NCI-H187 (cell line): ENCODE measurements at places on chromosomes 12 and 14.

DNA sequence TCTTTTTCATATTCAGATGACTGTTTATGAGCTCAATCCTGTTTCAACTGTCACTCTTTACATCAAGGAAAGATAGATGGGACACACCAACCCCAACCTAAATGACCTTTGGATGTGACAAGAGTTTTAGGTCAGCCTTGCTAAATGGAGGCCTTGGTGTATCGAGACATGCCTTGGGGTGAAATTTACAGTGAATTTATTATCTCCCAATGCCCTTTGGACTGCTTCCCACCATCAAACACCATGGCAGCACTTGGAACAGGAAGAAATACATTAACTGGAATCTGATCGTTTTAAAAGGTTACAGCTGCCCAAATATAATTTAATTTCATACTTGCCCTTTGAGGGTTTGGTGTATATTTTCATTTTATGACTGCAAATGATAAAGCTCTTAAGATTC lies 327.6 kb downstream of the SOX5 start:
- no peak for DNase-seq

GRCh38 chr14:85911044-85911443 lies 381.1 kb downstream of the FLRT2 start:
- DNase-seq: no peak

DNA sequence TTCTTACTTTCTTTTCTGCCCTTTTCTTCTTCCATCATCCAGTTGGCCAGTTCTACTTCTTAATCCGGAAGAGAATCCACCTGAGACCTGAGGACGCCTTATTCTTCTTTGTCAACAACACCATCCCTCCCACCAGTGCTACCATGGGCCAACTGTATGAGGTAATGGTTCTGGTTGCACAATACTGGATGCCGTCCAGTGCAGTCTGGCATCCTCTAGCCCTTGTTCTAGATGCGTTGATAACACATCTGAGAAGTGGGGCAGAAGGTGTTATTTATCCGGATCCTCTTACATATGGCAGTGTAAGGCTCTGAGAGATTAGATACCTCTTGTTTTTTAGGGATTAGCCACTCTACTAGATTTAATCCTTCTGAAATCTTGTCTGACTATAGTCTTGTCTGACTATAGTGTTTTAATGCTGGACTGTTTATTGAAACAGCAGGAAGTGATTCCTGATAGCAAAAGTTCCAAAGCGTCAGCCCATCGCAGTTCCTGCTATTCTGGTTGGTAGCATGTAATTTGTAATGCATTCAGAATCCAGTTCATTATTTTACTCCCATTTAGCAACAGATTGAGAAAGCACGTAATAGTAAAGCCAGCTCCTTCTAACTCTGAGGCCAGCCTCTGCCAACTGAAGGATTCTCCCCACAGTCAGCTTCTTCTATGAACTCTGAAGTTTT lies 7.9 kb downstream of the GABARAPL1 start:
- no peak for DNase-seq

- no peak for DNase-seq
Observed at GRCh38 chr14:66650491-66650911, 142.6 kb downstream of the GPHN start.

DNA sequence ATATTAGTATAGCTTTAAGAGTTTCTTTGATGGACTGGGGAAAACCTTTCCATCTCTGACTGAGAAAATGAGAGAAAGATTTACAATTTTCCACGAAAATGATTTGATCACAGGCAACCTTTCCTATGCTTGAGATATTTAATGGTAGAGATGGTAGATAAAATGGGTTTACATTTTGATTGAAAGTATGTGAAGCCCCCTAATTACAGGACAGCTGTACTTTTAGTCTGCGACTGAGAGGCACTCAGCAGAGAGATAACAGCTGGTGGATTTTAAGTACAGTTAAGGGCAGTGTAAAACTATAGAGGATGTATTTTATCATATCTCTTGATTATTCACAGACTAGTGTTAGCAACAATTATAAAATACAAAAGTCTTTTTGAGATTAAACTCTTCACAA lies 40.7 kb downstream of the C12orf50 start:
- no peak for DNase-seq

- no peak for DNase-seq
Observed at GRCh38 chr14:82060219-82060618, 526.6 kb upstream of the SEL1L start.

DNA sequence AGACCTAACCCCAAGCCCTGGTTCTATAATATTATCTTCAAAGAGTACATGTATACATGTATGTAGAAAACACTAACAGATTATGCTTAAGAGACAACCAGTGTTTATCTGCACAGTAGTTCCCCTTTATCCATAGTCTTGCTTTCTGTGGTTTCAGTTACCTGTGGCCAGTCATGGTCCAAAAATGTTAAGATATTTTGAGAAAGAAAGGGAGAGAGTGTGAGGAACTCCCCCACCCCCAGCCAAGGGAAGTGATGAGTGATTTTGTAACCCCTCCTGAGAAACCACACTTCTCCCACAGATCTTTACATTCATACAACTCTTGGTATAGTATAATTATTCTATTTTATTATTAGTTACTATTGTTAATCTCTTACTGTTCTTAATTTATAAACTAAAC lies 77.3 kb upstream of the CNTN1 start:
- DNase-seq: no peak

DNA sequence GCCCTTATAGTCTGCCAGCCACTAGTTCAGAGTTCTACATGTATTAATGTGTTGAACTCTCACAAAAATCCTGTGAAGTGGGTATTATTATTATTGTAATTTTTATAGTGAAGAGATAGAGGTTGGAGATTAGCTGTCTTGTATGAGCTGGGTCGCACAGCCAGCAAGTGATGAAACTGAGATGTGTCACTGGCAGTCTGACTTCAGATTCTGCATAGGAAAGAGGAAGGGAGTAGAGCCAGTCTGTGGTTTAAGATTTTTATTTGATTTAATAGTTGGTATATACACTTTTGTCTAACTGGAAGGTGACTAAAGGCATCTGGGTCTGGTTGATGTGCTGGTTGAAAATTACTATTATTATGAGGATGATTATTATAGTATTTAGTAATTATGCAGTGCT lies 5.8 kb upstream of the FRS2 start:
- DNase-seq: no peak

DNA sequence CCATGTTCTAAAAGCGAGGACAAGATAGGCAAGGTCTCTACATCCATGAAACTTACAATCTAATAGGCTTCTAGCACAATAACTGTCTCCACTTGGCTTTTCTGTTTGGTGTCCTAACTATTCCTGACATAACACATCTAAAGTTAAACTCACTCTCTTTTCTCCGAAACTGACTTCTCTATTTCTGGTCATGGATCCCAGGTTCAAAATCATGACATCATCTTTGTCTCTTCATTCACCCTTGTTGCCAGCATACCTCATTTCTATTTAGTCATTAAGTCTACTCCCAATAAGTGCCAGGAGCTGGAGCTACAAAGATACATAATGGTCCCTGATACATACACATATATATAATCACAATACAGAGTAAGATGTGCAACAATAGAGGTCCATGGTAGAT lies 53.9 kb upstream of the CEP83 start:
- no peak for DNase-seq

DNA sequence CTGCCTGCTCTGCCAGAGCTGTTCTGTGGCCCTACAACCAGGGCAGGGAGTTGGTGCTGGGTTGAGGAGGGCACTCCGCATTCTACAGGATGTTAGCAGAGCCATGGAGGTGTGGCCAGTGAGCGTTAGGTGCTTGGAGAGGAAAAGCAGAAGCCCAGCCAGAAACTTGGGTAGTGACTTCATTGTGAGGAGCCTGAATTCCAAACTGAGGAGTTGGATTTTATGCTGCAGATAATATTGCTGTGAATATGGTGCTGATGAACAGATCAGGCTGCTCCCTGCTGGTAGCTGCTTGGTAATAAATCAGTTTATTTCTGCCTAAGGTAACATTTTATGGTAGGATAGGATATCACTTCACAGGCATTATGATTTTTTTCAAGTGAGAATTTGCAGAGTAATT lies 7.1 kb upstream of the CCDC175 start:
- DNase-seq: no peak

- no peak for DNase-seq
Observed at GRCh38 chr14:87992346-87992717, 650 bp downstream of the GALC start.

- DNase-seq: no peak
Observed at GRCh38 chr12:119775246-119775895, 101.7 kb downstream of the CIT start.

GRCh38 chr12:26623136-26623535 lies 209.9 kb downstream of the ITPR2 start:
- no peak for DNase-seq

GRCh38 chr12:116135209-116135930 lies 142.1 kb downstream of the MED13L start:
- DNase-seq: peak; percentile 46

GRCh38 chr12:6280053-6280469 lies 30.4 kb upstream of the PLEKHG6 start:
- DNase-seq: no peak

GRCh38 chr12:112096070-112096469 lies 12.5 kb downstream of the NAA25 start:
- DNase-seq: no peak

DNA sequence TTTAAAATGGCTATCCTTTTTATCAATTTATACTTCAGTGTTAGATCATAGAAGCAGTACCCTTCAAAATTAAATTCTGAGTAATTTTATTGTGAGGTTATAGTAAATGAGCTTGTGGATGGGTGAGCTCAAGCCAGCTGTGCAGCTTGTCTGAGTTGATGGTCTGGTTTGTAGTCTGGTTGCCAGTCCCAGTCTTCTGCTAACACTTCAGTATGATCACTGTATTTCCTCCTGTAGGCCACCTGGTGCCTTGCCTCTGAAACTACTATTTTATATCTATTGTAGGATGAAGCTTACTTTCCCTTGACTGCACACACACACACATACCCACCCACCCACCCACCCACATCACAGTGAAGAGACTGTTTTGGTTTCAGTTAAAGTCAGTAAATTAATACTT lies 496.4 kb downstream of the PCNX1 start:
- no peak for DNase-seq

GRCh38 chr12:93363841-93364297 lies 13.9 kb upstream of the NUDT4 start:
- no peak for DNase-seq

GRCh38 chr12:33988197-33988805 lies 34.0 kb upstream of the ALG10 start:
- no peak for DNase-seq

GRCh38 chr14:97359341-97359740 lies 562.2 kb downstream of the VRK1 start:
- peak; percentile 69 for DNase-seq

DNA sequence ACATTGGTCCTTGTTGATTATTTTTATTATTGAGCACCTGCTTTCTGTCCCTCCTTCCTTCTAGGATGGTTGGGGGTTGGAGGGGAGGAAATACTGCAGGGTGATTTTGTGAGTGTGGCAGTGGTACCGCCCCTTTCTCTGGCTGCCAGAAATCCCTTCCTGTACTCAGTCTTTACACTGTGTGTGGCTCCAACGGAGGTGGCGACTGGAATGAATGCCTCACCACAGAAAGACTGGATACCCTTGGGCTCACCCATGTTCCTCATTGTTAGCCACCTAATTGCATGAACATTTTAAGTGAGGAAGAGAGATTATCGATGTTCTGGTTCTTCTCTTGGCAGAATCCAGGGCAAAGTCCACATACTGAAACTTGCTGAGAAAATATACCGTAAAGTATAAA lies 272.0 kb upstream of the E2F7 start:
- DNase-seq: no peak
